ENCODE measurements at places on chromosomes 5 and 9.

GRCh38 chr5:141654298-141654697, 3.1 kb upstream of the FCHSD1 start:
- DNase-seq = peak; percentile 88

- DNase-seq = peak; percentile 22
These were observed 219.2 kb downstream of the AGTPBP1 start for GRCh38 chr9:85522459-85523092.

GRCh38 chr5:76579166-76579937, 43.9 kb downstream of the F2RL2 start:
- no peak for DNase-seq

GRCh38 chr5:158198636-158199035, 339.7 kb upstream of the CLINT1 start:
- no peak for DNase-seq

- no peak for DNase-seq
These were observed 68.1 kb downstream of the RNF38 start for GRCh38 chr9:36332006-36332405.

DNA sequence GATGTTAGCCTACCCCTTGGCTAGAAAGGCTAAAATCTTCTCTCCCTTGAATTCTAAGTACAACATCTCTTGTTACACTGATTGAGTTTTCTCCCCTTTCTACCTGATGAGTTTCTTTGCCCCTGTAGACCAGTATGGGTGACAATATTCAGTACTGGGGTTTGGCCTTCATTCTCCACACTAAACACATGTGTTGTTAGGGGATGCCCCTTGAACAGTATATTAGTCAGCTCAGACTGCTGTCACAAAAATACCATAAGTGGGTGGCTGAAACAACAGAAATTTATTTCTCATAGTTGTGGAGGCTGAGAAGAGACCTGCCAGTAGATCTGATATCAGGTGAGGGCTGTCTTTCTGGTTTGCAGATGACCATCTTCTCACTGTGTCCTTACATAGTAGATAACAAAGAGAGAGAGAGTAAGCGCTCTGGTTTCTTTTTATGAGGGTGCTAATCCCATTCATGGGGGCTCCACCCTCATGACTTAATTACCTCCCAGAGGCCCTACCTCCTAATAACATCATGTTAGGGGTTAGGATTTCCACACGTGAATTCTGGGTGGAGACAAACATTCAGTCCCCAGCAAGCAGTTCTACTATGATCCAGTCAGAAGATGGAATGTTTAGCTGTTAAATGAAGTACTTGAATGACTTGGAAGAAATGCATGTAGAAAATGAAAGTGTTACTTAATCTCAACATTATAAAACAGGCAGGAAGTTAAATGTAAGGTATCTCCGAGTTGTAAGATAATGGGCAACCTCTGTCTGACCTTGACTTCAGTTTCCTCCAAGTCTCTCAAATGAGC, 17.5 kb downstream of the VLDLR start:
- DNase-seq = no peak

Measured in AG08396 (cell line).